Left ventricle myocardium inferior (tissue), 1 donor: ENCODE measurements at places on chromosomes 6 and 20. TPM values are rescaled to one million over a fixed set of nuclear protein-coding genes. Genes with fewer than 3 reads are reported as not detected.
A peak's percentile ranks its signal among the peaks of the same experiment; 100 is the strongest.

The GRIK2 gene
- 11.3 TPM for total RNA-seq

DNA sequence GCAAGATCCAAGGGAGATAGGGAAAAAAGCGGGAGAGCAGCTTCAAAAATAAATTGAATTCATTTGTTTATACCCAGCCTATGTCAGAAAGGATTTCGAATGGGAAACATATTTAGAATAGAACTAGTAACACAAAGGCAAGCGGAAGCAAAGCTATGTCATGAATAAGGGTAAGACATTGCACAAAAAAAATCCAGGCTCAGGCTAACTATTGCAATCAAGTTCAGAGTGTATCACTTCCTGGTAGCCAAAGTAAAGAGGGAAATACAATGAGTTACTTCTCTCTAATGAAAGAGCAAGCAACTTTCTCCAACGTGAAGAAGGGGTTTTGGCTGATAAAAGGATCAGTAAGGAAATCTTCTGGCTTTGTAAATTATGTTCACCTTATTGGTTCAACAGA, 212.8 kb downstream of the ZMYND8 start:
- no peak for DNase-seq

DNA sequence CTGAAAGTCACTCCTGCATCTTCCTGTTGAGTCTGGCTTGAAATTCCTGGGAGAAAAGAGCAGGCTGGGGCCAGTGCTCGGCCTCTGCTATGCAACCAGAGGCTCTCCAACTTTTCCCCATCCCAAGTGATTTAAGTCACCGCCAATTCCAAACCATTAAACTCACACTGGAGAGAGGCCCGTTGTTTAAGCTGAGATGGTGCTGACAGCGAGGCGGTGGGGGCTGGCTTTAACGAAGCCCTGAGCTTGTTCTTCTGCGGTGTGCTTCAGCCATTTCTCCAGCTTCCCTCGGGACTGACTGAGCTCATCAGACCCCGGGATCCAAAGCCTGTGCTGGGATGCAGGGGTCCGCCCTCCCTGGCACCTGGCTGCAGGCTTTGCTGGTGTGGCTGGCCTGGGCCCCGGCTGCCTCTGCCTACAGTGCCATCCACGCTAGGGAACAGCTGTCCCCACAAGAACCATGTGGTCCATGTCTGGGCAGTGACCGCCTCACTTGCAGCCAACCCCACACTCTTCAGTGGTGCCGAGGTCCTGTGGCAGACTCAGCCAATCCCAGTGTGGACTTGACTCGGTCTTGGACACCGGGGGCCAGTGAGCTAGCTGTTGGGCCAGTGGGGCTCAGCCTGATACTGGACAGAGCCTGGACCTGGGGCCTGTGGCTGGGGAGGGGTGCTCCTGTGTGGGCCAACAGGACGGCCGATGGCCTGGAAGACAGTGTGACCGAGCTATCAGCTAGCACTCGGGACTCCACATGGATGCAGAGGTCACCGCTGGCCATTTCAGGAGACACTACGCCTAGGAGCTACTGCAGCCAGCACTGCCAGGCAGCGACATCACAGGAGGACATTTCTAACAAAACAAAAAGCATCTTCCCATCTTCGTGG, 21.2 kb downstream of the RAMACL start:
- peak; percentile 69 for DNase-seq

DNA sequence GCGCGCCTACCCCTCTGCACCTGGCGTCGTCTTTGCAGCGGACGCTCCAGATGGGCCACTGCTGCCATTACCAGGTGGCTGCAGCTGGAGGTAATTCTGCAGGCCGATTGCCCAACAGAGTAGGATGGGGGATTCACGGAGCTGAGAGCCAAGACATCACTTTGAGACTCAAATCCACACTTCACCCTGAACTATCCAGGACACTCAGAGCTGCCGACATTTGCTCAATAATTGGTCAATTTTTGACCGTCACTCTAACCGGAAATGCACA, 694.9 kb upstream of the FLRT3 start:
- no peak for DNase-seq
